ENCODE measurements at places on chromosomes 16 and 17. TPM values are rescaled to one million over a fixed set of nuclear protein-coding genes. Genes with fewer than 3 reads are reported as not detected.

DNA sequence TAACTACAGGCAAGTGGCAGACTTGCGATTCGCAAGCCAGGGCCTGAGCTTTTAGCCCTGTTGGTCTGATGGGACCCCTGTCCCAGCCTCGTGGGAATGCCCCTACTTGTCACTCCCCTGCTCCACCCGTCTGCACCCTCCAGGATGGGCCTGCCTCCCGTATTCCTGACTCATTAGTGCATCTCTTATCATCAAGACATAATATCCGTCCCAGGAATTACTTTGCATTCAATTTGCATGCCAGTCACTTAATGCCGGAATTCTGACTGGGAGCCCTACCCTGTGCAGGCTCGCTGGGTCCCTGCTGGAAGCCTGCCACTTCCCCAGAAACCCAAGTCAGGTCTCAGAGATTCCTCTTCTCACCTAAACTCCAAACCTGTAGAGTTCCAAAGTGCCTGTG, 3.3 kb downstream of the PRSS53 start:
- H3K27me3 ChIP-seq, result no peaks in the 10 kb centered on the region
- DNase-seq, result no peak
- H3K4me3 ChIP-seq, result no peak overlapping the region
- peaks cover 8% of the 10 kb centered on the region for H3K4me1 ChIP-seq

- H3K27ac ChIP-seq, result peak overlapping the region; percentile 21
- no peaks in the 10 kb centered on the region for H3K36me3 ChIP-seq
- H3K4me1 ChIP-seq, result no peaks in the 10 kb centered on the region
- H3K27me3 ChIP-seq, result no peaks in the 10 kb centered on the region
- peak; percentile 70 for DNase-seq
- no peak overlapping the region for H3K4me3 ChIP-seq
These were observed 24.4 kb upstream of the ADCY9 start for GRCh38 chr16:4140652-4141051.

- peaks cover 37% of the 10 kb centered on the region for H3K27me3 ChIP-seq
- no peaks in the 10 kb centered on the region for H3K4me1 ChIP-seq
- no peaks in the 10 kb centered on the region for H3K36me3 ChIP-seq
- H3K27ac ChIP-seq, result no peak overlapping the region
- no peak overlapping the region for H3K4me3 ChIP-seq
These were observed 143.4 kb downstream of the IRF8 start for GRCh38 chr16:86042393-86042792.

GRCh38 chr16:69762814-69763598, 874 bp downstream of the WWP2 start:
- H3K27me3 ChIP-seq, result no peaks in the 10 kb centered on the region
- H3K4me3 ChIP-seq, result peak overlapping the region; percentile 99
- no peaks in the 10 kb centered on the region for H3K36me3 ChIP-seq

DNA sequence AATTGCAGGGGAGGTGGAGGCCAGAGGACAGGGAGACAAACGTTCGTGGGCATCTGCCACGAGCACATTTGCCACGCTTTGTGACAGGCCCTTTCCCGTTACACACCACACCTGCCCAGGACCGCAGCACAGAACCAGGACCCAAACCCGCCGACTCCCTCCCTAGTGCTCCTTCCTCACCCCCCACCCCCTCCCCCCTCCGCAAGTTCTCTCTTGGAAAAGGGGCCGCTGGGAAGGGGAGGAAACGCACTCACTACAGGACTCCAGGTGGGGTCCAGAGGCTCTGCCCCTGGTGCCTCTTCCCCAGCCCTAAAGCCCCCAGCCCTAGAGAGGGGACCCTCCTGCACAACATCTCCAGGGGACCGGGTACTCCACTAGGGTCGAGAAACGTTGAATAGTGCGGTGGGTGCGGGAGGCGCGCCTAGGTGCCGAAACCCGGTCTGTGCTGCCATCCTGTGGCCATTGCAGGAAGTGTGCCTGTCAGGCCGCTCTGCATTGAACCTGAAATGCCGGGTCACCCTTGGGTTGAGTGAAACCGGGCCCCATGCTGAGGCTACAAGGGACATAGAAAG, 21.9 kb upstream of the EIF1 start:
- H3K4me1 ChIP-seq, result peaks cover 14% of the 10 kb centered on the region
- H3K27ac ChIP-seq, result peak overlapping the region; percentile 62
- peak overlapping the region; percentile 59 for H3K4me3 ChIP-seq

GRCh38 chr16:15464401-15465186, 30.2 kb downstream of the BMERB1 start:
- H3K4me1 ChIP-seq, result peaks cover 7% of the 10 kb centered on the region
- H3K4me3 ChIP-seq, result no peak overlapping the region
- no peaks in the 10 kb centered on the region for H3K36me3 ChIP-seq
- peak; percentile 25 for DNase-seq
- H3K27me3 ChIP-seq, result no peaks in the 10 kb centered on the region
- no peak overlapping the region for H3K27ac ChIP-seq

GRCh38 chr17:35666070-35666469, 65.4 kb upstream of the RASL10B start:
- peaks cover 30% of the 10 kb centered on the region for H3K36me3 ChIP-seq
- no peaks in the 10 kb centered on the region for H3K27me3 ChIP-seq
- DNase-seq, result no peak
- H3K4me3 ChIP-seq, result no peak overlapping the region
- no peaks in the 10 kb centered on the region for H3K4me1 ChIP-seq
- H3K27ac ChIP-seq, result no peak overlapping the region

DNA sequence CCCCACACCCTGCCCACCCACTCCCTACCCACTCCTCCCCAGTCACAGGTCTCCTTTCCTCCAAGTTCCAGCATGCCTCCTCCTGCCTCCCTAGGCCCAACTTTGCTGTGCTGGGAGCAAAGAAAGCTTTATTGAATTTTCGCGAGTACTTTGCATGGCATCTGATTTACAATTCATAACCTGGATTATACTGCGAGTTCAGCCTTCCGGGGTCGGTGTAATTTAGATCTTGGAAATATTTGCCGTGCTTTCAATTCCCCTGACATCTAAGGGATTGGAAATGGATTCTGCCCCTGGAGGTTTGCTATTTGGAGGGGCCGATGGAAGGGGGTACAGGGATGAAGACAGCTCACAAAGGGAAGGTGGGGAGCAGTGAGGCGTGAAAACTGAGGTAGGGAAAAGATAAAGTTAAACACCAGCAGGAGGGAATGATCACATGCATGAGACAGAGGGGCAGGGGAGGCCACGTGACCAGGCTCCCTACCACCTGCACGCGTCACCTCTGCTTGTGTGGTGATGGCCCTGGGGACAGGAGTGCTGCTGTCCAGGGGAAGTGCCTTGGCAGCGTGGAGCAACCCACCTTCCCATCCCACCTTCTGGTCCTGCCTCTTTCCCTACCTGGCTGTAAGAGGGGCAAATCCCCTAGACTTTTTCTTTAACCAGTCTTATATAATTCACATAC, 132.3 kb upstream of the RPL38 start:
- H3K4me3 ChIP-seq, result no peak overlapping the region
- no peak for DNase-seq
- H3K4me1 ChIP-seq, result no peaks in the 10 kb centered on the region
- no peak overlapping the region for H3K27ac ChIP-seq

DNA sequence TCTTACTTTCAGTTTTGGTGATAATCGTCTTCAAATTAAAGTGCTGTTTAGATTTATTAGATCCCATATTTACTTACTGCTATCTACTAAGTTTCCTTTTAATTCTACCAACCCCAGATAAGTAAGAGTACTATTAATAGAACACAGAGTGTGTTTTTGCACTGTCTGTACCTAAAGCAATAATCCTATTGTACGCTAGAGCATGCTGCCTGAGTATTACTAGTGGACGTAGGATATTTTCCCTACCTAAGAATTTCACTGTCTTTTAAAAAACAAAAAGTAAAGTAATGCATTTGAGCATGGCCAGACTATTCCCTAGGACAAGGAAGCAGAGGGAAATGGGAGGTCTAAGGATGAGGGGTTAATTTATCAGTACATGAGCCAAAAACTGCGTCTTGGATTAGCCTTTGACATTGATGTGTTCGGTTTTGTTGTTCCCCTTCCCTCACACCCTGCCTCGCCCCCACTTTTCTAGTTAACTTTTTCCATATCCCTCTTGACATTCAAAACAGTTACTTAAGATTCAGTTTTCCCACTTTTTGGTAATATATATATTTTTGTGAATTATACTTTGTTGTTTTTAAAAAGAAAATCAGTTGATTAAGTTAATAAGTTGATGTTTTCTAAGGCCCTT, 56.8 kb downstream of the HLF start:
- no peaks in the 10 kb centered on the region for H3K4me1 ChIP-seq
- no peaks in the 10 kb centered on the region for H3K36me3 ChIP-seq
- no peak overlapping the region for H3K4me3 ChIP-seq
- H3K27ac ChIP-seq, result no peak overlapping the region

GRCh38 chr16:80046848-80047247, 446.3 kb upstream of the MAF start:
- H3K27ac ChIP-seq, result no peak overlapping the region
- H3K27me3 ChIP-seq, result peaks cover 19% of the 10 kb centered on the region
- no peak for DNase-seq
- H3K4me3 ChIP-seq, result no peak overlapping the region

GRCh38 chr16:78672779-78673556, 573.5 kb downstream of the WWOX start:
- no peaks in the 10 kb centered on the region for H3K4me1 ChIP-seq
- DNase-seq, result no peak
- H3K27ac ChIP-seq, result no peak overlapping the region
- H3K36me3 ChIP-seq, result no peaks in the 10 kb centered on the region
- no peaks in the 10 kb centered on the region for H3K27me3 ChIP-seq

DNA sequence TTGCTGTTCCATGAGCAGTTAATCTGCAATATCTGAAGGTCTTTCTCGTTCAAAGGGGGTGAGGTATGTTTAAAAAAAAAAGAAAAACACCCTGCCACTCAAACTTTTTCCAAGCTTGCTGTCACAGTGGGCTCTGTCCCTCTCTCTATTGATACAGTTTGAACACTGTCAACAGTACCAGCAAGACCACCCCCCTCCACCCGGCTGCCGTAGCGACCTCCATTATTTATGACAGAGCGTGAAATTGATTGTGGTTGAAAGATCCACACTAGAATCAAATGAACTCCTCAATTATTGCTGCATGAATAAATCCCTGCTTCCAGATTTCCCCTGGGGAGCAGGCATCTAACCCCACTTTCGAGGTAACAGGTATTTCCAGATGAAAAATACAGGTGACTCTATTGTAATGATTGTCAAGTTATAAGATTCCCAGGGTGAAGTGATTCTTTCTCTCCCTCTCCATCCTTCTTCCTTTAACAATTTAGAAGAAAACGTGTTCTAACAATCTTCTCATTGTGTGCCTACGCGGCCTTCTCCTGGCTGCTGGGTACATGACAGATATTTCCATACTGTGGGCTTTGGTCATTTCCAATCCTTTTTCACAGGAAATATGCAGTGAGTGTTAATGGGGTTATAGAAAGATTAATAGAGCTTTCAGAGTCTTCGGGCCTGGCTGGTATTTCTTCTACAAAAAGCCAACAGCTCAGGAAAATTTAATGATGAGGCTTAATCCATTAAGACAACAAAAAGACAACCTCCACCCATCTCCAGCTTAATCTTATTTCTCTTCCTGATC, 135.7 kb upstream of the C16orf82 start:
- no peaks in the 10 kb centered on the region for H3K27me3 ChIP-seq
- H3K4me3 ChIP-seq, result no peak overlapping the region
- H3K36me3 ChIP-seq, result no peaks in the 10 kb centered on the region
- H3K27ac ChIP-seq, result no peak overlapping the region
- no peaks in the 10 kb centered on the region for H3K4me1 ChIP-seq
- DNase-seq, result no peak

DNA sequence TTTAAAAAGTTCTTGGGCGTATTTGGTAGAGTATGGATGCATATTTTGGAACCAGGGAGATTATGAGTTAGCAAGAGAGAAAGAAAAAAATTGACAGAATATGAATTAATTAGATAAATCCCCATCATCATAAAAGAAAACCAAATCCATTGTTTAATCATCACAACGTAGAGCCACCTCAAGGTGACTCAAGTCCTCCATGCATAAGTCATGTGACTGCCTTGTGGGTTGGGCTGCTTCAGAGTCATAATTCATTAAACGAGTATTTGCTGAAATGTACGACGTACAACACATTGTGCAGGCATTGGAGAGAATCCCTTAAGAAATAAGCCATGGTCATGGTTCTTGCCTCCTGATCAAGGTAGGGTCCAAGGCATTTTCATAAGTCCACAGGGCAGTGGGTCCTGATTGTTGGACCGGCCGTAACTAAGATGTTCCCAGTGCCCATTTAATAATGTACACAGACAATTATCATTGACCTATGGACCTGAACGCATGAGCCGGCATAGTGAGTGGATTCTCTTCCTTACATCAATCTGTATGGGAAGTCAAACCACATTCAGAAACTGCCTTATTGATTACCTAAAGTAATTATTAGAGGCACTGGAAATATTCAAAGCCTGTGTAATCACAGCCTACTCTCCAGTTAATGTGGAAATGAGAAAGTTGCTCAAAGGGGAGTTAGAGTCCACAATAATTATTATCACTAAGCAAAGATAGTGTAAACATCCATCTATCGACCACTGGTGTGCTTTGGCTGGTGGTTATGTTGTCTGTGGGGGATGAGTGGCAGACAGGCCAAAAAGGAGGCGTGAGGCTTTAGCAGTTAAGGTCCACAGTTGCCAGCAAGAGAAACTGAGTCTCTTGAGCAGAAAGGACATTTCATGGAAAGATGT, 165.4 kb downstream of the PITPNC1 start:
- H3K36me3 ChIP-seq, result no peaks in the 10 kb centered on the region
- H3K4me3 ChIP-seq, result no peak overlapping the region
- H3K27ac ChIP-seq, result no peak overlapping the region
- no peak for DNase-seq
- H3K4me1 ChIP-seq, result no peaks in the 10 kb centered on the region
- H3K27me3 ChIP-seq, result no peaks in the 10 kb centered on the region

DNA sequence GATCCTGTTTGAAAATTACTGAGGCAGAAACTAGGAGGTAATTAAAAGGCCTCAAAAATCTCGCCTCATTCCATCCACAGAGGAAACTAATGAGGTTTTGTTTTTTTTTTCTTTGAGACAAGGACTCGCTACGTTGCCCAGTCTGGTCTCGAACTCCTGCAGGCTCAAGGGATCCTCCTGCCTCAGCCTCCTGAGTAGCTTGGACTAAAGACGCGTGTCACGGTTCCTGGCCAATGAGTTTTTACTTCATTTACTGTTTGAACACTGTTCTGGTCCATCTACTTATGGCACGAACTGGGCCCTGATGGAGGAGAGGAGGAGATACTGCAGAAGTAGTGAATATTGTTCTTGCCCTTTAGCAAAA, 600 bp upstream of the BLTP2 start:
- no peak for DNase-seq
- no peaks in the 10 kb centered on the region for H3K27me3 ChIP-seq
- H3K27ac ChIP-seq, result peak overlapping the region; percentile 78

- DNase-seq, result no peak
- peaks cover 14% of the 10 kb centered on the region for H3K36me3 ChIP-seq
- H3K27ac ChIP-seq, result no peak overlapping the region
- H3K27me3 ChIP-seq, result no peaks in the 10 kb centered on the region
- H3K4me1 ChIP-seq, result peaks cover 3% of the 10 kb centered on the region
- H3K4me3 ChIP-seq, result no peak overlapping the region
These were observed 9.0 kb downstream of the FKBP10 start for GRCh38 chr17:41821776-41822175.

- H3K36me3 ChIP-seq, result peaks cover 6% of the 10 kb centered on the region
- H3K27ac ChIP-seq, result peak overlapping the region; percentile 71
- peak overlapping the region; percentile 62 for H3K4me3 ChIP-seq
- no peaks in the 10 kb centered on the region for H3K27me3 ChIP-seq
These were observed 685 bp upstream of the PSMD3 start for GRCh38 chr17:39979893-39980350.

ITGA3 gene
- 319 TPM for total RNA-seq

AOC3 gene
- total RNA-seq, result 1.5 TPM

CHTF18 gene
- total RNA-seq, result 9.8 TPM

PIRT gene
- total RNA-seq, result not detected

CCL4 gene
- 21.8 TPM for total RNA-seq

Measured in astrocyte (in vitro differentiated cells and primary cell).